Erythroblast (primary cell): ENCODE measurements at places on chromosomes 5 and 9.

GRCh38 chr5:132214491-132214890 lies 13.2 kb downstream of the P4HA2 start:
- DNase-seq: no peak

GRCh38 chr5:154049636-154050035 lies 10.9 kb downstream of the MFAP3 start:
- DNase-seq: no peak

GRCh38 chr5:134140530-134141201 lies 26.2 kb downstream of the TCF7 start:
- peak; percentile 89 for DNase-seq

DNA sequence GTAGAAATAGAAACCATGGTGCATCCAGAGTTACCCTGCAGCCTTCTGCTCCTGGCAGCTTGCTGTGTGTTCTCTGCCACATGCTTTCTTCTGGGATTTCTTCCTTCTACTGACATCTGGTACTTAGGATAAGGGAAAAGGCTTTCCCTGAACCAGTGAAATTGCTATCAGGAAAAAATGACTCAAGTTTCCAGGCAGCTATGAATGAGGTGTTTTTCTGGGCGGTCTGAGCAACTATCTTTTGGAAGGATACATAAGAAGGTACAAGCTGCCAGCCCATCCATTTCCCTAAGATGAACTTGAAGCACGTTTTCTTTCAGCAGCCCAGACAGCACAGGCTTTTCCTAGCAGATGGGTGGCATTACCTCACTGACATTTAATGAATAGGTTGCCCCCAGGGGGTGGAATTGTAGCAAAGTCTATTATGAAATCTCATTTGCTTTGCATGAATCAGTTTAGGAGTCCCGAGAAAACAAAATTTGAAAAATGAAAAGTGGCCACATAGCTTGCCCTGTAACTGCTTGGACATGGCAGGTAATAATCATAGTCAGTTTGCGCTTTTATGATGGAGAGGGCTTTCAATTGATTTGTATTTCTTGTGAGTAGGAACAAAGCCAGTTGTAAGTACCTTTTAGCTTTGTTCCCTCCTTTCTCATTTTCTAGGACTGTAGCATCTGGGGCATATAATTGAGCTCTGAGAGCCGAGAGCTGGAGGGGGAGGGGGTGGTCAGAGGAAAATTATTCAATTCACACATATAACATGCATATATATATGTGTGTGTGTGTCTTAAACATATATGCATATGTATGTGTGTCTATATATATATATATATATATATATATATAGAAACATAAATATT lies 108.5 kb downstream of the C9orf152 start:
- no peak for DNase-seq

DNA sequence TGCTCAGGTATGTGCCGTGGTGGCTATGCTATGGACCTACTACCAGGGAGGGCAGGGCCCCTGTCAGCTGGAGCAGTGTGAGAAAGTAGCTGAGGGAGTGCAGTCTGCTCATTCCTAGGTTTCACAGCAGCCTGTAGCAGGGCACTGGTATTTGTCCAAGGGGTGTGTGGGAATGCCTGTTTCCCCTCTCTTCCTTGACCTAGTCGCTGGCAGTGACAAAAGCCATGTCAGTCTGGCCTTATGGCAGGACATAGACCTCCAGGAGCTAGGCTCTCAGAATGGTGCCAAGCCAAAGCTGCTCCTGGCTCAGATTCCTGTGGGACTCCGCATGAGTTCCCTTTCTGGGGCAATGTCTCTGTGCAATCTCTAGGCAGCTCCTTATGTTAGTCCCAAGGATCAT lies 253.9 kb upstream of the TYRP1 start:
- no peak for DNase-seq

DNA sequence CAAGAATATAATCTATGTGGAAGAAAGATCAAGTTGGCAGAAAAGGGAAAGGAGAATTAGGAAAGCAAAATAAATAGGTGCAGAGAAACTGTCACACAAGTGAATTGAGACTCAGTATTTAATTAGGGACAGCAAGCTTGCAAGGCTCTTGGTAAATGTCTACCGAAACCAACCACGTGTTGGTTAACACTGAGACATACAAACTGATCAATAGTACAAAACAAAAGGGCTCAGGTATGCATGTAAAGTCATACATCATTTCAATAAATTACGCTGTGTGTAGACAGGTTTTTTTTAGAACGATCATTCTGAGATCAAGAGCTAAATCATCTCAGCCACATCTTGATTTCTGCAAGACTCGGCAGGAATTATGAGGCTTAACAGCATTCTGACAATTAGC lies 225.4 kb downstream of the EBF1 start:
- no peak for DNase-seq

- DNase-seq: no peak
Observed at GRCh38 chr5:132001647-132002561, 9.6 kb downstream of the ACSL6 start.

DNA sequence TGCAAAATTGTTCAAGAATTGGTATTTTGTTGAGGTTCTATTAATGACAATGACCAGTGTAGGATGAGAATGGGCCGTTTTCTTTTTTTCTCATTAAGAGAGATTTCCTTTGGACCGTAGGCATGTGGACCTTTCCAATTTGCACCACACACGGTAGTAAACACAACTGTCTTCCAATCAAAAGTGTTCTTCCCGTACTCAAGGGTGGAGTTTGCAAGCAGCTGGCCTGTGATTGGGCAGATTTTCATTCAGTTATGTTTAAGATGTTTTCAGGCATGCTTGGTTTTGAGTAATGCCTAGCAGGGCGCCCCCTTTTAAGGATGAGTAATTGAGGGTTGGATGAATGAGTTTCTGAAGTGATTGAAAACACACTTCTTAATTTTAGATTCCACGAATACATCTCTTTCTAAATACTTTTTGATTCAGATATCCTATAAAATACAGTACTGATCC lies 2.5 kb downstream of the KDM3B start:
- peak; percentile 84 for DNase-seq

DNA sequence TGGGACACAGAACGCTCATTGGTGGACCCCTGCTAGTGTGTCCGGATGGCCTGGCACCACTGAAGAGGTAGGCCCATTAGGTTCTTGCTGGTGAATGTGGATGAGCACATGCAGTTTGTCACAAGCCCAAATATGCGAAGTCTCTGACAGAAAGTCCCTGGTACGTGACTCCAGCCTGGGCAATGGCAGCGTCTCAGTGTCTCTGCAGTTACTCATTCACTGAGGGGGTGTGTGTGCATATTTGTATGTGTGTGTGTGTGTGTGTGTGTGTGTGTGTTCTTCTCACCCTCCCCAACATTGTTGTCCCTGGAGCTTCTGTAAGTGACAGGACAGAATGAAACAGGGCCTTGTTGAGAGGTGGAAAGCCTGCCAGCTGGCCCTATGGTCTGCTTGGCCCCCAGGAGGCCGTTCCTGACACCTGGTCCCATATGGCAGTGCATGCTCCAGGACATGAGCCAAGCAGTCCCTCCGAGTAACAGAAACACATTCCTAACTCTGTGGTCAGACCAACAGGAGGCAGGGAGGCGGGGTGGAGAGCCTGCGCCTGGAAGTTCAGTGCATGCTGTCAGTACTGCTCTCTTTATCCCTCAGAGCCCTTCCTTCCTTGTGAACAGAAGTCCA lies 169.9 kb downstream of the SLC28A3 start:
- no peak for DNase-seq

- DNase-seq: no peak
Observed at GRCh38 chr5:142551338-142552067, 134.4 kb downstream of the FGF1 start.

GRCh38 chr9:121638901-121639592 lies 12.4 kb upstream of the DAB2IP start:
- no peak for DNase-seq

DNA sequence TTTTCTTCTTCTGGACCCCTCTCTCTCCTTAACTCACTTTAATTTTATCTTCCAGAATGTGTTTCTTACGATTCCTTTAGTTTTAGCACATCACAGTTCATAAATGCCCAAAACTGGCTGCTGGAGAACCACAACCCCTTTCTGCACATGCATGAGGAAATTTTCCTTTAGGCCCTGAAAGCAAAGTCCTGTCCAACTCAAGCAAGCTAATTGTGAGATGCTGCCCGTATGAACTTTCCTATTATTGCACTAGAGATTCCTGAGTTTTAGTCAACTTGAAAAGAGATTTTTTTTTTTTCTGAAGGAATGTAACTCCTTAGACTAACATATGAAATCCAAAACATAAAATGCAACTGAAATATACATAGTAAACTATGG lies 52.1 kb upstream of the DAB2 start:
- no peak for DNase-seq

DNA sequence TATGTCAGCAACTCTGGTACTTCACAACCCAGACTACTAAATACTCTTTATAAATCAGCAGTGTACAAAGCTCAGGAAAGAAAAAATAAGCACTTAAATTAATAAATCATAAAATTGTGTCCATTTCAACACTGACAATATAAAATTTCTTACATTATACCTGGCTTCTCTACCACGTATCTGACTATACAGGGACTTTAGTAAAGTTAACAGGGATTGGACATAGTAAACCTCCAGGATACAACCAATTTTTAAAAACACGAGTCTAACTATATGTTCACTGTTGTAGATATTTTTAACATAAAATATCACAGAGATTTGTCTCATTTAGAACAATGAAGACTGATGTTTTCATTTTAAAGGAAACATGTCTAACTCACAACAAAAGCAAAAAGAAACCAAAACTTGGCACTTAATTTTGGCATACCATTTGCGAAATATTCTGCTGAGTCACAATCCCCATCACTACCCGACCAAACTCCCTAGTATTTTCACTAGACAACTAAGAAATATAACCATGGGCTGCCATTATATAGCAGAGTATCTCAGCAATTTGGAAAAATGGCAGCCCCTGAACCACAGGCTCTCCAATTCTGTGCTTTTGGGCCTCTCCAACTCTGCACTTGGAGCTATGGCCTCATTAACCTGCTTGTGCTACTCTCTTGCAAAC lies 14.4 kb downstream of the FAM169A start:
- no peak for DNase-seq

DNA sequence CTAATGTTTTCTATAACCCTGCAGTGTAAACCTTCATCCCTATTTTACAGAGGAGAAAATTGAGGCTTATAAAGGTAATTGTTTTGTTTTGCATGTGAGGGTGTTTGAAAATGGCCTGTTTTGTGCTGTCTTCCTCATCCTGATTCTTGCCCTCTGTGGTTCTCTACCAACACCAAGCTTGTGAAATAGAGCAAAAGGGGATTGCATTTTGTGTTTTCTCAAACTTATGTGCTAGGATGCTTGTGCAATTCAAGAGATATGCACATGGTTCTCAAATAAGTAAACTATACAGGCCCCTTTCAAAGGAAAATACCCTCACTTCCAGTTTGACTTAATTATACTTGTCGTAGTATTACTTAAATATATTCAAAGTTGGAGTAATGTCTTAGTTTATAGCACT lies 17.2 kb downstream of the PAM start:
- no peak for DNase-seq

- no peak for DNase-seq
Observed at GRCh38 chr5:154298065-154298464, 107.5 kb downstream of the GALNT10 start.

DNA sequence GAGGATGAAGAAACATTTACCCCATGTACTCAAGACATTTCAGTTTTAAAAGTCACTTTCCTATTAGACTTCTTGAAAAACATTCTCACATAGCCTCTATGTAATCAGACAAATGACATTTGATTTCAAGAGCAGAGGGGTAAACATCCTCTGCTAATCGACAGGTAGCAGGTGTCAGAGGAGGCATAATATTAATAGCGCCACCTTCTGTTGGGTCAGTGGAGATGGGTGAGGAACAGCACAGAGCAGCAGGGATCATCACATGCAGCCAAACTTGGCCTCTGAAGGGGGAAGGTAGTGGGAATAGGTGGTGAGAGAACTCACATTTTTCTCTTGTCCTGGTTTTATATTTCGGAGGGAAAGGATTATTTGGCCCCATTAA lies 3.3 kb upstream of the LSM11 start:
- DNase-seq: peak; percentile 42

- no peak for DNase-seq
Observed at GRCh38 chr5:96751203-96752169, 56.3 kb downstream of the ERAP1 start.

- peak; percentile 58 for DNase-seq
Observed at GRCh38 chr5:78008356-78008967, 232.3 kb upstream of the TBCA start.

- peak; percentile 48 for DNase-seq
Observed at GRCh38 chr5:24633715-24634325, 11.0 kb downstream of the CDH10 start.

- DNase-seq: no peak
Observed at GRCh38 chr5:142100307-142100706, 8.3 kb upstream of the NDFIP1 start.

GRCh38 chr9:120616966-120617935 lies 37.3 kb upstream of the CDK5RAP2 start:
- DNase-seq: peak; percentile 58

- DNase-seq: peak; percentile 30
Observed at GRCh38 chr9:133726401-133727276, 11.5 kb downstream of the SARDH start.

- DNase-seq: peak; percentile 62
Observed at GRCh38 chr9:128159522-128159783, 612 bp upstream of the BBLN start.

DNA sequence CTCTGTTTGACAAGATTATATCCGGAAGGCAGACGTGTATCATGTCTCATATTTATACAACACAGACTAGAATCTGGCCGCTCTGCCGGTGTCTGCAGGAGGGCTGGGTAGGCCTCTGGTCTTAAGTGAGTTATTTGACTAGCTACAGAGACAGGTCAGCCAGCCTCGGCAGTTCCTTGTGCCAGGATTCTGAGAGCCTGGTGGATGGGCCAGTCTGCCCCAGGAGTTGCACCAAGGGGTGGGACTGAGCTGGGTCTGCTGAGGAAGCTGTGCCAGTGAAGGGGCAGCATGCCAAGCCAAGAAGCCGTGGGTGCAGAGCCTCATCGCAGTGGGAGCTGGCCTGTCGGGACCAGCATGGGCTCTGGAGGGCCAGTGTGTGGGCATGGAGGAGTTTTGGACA lies 7.1 kb downstream of the SNX18 start:
- DNase-seq: no peak

GRCh38 chr5:76273206-76273885 lies 129.7 kb upstream of the IQGAP2 start:
- DNase-seq: no peak

DNA sequence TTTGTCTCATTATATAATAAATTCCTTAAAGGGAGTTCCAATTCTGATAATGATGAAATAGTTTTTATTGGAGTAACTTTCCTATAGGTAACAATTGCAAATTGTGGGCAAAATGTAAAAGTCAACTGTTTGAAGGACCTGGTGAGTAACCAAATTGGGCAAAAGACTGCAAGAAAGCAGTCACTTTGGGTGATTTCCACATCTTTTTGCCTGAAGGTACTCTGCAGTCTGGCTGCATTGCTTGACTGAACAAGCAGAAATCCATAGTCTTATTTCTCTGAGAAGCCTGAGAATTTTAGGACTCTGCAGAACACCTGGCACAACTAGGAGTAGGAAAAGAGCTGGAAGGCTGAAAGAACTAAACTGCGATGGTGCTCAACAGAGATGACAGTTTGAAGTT lies 114.9 kb downstream of the HOMER1 start:
- no peak for DNase-seq

GRCh38 chr5:178547753-178548415 lies 42.3 kb downstream of the COL23A1 start:
- DNase-seq: no peak
